ENCODE measurements at places on chromosomes 7 and 10.

- DNase-seq: peak; percentile 11
Observed at GRCh38 chr7:63012633-63013183, 985.9 kb upstream of the ZNF722 start.

DNA sequence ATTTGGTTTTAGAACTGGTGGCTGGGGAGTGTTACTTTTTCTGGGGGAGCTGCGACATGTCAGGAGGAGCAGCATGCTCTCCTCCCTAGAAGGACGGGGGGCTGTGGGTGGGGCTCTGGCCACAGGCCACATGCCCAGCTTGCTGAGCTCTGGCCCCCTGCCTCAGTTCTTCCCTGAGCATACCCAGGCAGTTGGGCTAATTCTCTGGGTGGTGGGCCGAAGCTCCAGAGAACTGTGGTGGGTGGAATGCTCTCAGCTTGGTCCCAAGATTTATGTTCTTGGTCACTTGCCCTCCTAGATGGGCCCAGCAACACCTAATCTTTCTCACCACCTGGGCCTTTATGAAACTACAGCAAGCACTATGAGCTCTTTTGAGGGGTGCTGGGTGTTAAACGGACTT lies 5.1 kb upstream of the ZNF775 start:
- DNase-seq: no peak

DNA sequence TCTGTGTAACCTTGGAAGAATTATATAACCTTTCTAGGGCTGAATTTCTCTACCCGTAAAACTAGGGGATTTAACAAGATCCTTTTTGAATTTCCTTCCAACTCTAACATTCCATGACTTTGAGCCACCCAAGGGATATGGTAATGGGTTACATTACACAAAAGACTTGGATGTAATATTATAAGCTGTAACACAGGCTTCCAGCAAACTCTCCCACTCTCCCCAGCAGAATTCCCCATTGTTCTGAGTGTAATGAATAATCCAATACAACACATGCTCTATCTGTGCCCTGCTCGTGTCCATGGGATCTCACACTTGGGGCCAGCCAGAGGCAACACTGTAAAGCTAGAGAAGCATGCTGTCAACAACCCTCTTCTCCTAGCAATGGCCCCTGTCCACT lies 790.6 kb upstream of the AUTS2 start:
- DNase-seq: no peak

GRCh38 chr7:24158975-24159374 lies 125.0 kb upstream of the NPY start:
- DNase-seq: no peak

DNA sequence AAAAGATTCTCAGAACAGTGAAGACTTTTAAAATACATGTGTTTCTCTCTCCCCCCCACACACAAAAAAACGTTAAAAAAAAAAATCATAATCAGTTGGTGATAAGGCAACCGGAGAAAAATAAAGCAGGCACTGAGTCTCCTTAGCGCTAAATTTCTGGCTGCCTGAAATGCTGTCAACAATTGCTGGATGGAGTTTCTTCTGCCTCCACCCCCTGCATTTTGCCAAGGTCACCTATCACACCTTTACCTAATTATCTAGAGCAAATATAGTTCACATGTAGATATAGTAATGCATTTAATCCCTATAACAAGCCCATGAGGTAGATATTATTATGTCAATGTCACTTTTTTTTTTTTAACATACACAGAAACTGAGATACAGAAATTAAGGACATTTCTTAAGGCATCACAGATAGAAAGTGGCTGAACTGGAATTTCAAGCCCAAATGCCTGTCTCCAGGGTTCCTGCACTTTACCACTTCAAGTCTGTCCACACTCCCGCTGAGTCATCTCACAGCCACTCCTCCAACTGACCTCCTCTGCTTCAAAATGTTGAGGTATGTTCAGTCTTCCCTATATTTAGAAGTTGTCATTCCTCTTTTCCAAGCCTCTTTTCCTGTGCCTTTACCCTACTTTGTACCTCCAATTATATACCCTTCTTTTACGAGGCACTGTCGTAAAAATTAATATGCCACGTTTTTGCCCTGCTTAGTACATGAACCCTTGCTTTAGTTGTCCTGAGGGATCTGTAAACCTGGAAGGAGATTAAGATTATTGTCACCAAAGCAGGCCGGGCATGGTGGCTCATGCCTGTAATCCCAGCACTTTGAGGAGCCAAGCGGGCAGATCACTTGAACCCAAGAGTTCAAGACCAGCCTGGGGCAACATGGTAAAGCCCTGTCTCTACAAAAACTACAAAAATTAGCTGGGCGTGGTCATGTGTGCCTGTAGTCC lies 72.8 kb upstream of the MPP7 start:
- DNase-seq: peak; percentile 88

All from LNCaP clone FGC (cell line).